ENCODE measurements at places on chromosomes 11 and 22. TPM values are rescaled to one million over a fixed set of nuclear protein-coding genes. Genes with fewer than 3 reads are reported as not detected.

Gene MUC5B
- not detected for total RNA-seq

Gene THY1
- 669 TPM for total RNA-seq

Gene NEFH
- 0.39 TPM for total RNA-seq

Gene MPZL3
- 6.9 TPM for total RNA-seq

Gene WT1
- not detected for total RNA-seq

Gene NUDT22
- 35.0 TPM for total RNA-seq

Gene C11orf86
- total RNA-seq: not detected

Gene PAX6
- total RNA-seq: 0.76 TPM

Gene SEC14L2
- 18.2 TPM for total RNA-seq
